H54 (cell line): ENCODE measurements at places on chromosomes 3 and 15.
A peak's percentile ranks its signal among the peaks of the same experiment; 100 is the strongest.

GRCh38 chr3:87798567-87798947 lies 260.2 kb downstream of the CGGBP1 start:
- no peak for DNase-seq

DNA sequence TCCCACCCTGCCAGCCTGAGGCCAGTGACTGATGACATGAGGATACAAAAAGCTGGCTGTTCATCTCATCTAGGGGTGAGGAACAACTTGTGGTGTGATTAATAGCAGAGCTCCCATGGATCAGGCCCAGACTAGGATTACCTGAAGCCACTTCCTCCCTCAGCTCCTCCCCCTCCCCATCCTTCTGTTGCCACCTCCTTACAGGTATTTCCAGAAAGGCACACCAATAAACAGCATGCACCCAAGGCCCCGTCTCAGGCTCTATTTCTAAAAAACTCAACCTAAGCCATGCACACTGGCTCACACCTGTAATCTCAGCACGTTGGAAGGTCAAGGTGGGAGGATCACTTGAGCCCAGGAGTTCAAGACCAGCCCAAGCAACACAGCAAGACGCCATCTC lies 54.1 kb downstream of the SRGAP3 start:
- DNase-seq: no peak

GRCh38 chr15:67033571-67034044 lies 31.8 kb upstream of the SMAD3 start:
- no peak for DNase-seq

DNA sequence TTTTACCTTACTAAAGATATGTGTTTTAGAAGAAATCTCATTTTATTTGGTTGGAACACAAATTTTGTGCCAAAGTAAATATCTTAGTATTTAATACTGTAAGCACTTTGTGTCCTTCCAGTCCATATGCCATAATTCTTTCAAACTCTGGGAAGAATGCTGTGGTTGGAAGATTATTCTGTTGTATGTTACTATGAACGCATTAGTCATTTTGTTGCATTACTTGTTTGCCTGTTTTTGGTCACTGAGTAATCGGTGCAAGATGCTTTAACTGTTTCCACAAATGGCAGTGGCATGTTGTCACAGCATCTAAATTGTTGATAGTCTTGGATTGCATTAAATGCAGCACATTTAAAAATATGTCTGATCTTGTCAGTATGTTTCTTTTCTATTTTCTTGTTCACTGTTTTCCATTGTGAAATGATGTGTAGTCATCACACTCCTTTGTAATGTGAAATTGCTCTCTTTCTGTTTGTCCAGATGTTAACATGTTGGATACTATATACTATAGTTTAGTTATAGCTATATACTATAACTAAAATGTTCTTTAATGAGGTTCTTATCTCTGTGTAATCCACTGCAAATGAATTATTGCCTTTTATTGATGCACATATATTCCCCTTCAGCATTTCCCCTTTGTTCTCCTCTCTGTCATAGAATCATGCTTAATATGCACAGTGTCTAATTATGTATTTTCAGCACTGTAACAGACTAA lies 89.9 kb upstream of the FLNB start:
- peak; percentile 22 for DNase-seq

GRCh38 chr3:31399271-31399670 lies 133.5 kb upstream of the STT3B start:
- no peak for DNase-seq

DNA sequence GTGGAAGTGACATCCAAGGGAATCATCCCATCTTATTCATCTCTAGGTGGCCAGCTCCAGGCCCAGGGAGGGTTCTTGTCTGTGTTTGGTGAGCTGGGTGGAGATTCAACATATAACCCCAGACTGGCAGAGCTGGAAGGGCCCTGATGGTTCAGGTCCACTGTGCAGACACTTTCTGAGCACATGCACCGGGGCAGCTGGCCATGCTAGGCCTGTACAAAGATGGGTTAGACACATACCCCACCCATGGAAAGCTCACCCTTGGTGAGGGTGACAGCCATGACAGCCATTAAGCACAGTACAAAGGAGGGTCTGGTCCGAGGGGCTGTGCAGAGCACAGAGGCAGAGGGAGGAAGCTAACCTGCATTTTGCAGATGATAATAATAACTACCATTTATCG lies 100.4 kb downstream of the CORO2B start:
- DNase-seq: no peak

- no peak for DNase-seq
Measured at GRCh38 chr3:69235882-69236281, 113.5 kb upstream of the LMOD3 start.

DNA sequence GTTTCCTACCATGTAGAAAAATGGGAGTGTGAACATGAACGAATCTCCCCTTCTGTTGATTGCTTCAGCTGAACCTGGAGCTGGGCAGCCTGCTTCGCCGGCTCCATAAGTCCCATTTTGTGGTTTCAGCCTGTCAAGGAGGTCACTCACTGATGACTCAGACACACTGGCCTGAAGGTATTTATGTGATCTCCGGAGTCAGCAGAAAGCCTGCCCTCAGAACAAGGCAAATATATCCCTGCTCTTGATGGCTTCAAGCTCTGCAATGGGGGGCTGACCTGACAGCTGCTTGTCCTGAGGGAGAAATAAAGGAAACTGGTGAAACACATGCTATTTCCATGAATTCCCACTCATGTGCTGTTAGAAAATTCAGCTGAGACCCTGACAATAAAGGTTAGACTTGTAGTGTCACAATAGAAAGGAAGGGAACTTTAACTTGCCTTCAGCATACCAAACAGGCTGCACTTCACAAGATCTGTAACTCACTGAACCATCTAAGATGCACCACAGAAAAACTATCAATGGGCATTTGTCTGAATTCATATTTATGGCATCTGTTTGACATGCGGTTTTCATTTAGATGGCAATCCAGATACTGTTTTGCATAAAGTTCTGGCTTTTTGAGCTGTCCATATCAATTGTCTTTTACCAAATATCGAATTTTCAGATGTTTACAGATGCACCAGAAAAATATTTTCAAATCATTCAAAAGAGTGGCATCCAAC lies 282.0 kb upstream of the VEPH1 start:
- peak; percentile 48 for DNase-seq

- DNase-seq: no peak
Measured at GRCh38 chr15:68414206-68414555, 17.8 kb downstream of the ITGA11 start.

DNA sequence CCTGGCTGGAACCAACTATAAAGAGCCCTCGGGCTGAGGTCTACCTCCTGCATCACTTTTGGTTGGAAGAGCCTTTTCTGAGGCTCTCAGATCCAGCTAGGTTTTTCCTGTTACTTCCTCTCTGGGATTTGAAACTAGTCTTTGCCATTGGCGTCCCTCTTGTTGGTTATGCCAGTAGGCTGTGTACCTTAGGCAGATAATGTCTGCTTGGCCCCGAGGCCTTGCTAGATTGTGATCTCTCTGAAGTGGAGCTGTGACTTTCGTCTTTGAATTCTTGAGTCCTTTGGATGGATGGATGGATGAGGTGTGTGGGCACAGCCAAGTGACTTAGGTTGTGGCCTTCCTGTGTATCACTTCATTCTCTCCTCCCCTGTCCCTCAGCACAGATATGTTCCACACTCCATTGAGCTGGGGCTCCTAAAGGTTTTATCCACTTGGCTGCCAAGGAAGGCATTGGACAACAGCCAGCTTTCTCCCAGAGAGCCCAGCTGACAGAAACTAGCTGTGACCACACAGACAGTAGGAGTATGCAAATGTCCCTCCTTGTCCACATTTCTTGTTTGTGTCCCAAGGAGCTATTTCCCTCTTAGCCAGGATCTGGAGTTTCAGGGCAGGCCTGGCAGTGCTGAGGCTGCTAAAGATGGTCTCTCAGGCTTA lies 7.9 kb upstream of the DNAJC17 start:
- no peak for DNase-seq

DNA sequence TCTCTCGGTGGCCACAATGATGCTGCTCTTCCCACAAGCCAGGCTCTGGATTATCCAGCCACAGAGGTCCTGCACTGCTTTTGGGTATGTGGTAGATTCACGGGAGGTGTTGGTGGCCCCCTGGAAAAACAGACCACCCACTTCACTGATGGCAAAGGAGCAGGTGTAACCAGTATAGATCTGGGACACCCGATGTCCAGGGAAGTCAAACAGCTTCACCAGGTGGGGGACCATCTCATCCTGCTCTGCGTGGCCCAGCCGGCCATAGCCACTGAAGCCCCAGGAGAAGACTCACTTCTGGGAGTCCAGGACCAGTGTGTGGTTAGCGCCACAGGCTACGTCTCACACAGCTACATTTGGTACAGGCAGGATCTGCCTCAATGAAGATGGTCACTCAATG lies 62.6 kb downstream of the CHCHD6 start:
- DNase-seq: no peak

GRCh38 chr3:66427352-66427751 lies 73.5 kb downstream of the LRIG1 start:
- DNase-seq: no peak

- DNase-seq: no peak
Measured at GRCh38 chr3:194705761-194706160, 20.1 kb downstream of the FAM43A start.

- no peak for DNase-seq
Measured at GRCh38 chr15:81155375-81156218, 21.5 kb downstream of the CFAP161 start.
